Osteocyte (in vitro differentiated cells): ENCODE measurements at places on chromosomes 3 and 15. TPM values are rescaled to one million over a fixed set of nuclear protein-coding genes. Genes with fewer than 3 reads are reported as not detected.
A peak's percentile ranks its signal among the peaks of the same experiment; 100 is the strongest.

- H3K27ac ChIP-seq = no peak overlapping the region
- H3K36me3 ChIP-seq = peaks cover 38% of the 10 kb centered on the region
- H3K4me3 ChIP-seq = no peak overlapping the region
- no peaks in the 10 kb centered on the region for H3K27me3 ChIP-seq
- no peak for DNase-seq
Observed at GRCh38 chr3:30693470-30694120, 87.2 kb downstream of the TGFBR2 start.

DNA sequence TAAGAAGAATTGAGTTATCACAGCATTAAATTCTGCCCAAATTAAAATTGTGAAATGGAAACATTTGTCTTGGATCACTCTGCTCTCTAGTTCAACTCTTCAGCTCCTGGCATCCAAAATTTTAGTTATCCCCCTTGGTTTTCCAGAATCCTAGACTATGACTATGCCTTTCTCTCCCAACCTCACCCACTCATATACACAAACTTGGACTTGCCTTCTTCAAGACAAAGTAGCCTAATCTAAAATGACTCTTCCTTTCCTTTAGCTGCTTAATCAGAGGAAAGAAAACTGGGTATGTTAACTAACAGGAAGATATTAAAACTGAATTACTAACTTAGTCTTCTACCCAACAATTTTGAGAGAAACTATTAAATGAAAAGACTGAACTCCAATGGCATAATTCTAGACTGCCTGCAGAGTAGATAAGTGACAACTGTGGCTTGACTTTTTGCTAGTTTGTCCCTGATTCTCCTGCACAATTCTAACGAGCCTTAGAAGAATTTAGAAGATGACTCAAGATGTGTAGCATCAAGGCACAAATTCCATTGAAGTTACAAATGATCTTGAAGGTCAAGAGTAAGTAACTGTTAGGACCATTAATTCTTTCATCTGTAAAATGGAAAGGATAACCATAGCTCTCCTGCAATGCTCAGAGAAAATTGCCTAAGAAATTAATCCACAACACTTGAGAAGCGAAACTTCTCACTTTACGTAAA lies 5.2 kb upstream of the GOLIM4 start:
- H3K27ac ChIP-seq = no peak overlapping the region
- H3K27me3 ChIP-seq = peaks cover 17% of the 10 kb centered on the region
- H3K4me1 ChIP-seq = peaks cover 6% of the 10 kb centered on the region
- DNase-seq = no peak

- DNase-seq = no peak
- peak overlapping the region; percentile 71 for H3K4me3 ChIP-seq
- no peaks in the 10 kb centered on the region for H3K36me3 ChIP-seq
- H3K27me3 ChIP-seq = no peaks in the 10 kb centered on the region
- peaks cover 44% of the 10 kb centered on the region for H3K4me1 ChIP-seq
Observed at GRCh38 chr15:45458746-45459403, 63.7 kb downstream of the SLC30A4 start.

DNA sequence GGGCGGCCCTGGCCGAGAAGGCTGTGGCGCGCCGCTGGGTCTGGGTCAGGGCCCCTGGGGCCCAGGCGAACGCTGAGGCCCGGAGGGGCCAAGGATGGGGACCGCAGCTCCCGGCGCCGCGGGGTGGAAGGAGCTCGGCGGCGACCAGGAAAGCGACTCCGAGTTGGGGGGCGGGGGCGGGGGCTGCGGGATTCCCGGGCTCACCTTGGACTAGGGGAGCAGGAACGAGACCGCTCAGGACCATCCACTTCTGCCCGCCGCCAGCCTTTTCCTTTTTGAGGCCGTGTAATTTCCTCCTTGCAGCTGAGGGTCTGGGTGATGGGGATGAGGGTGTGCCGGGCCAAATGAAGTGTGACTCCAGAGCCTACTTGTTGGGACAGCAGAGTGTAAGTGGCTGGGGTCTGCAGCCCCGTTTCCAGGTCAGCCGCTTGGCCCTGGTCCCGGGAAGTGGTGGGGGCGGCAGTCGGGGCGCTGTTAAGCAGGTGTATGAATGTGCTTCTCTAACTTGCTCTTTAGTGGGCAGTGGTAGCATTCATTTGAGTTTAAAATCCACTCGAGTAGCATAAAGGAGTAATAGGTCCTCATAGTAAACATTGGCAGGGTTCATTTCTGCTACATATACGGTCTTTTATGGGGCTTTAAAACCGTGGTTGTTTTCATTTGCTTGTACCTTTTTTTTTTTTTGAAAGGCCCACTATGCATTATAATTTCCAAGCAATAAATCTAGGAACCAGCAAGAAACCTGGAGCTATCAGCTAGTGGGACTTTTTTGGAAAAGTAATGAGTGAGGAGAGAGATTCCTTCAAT lies 717 bp downstream of the PXK start:
- H3K4me1 ChIP-seq = peaks cover 52% of the 10 kb centered on the region
- peak overlapping the region; percentile 98 for H3K27ac ChIP-seq
- H3K36me3 ChIP-seq = peaks cover 2% of the 10 kb centered on the region
- no peak for DNase-seq

- no peaks in the 10 kb centered on the region for H3K36me3 ChIP-seq
- no peak overlapping the region for H3K27ac ChIP-seq
- peaks cover 3% of the 10 kb centered on the region for H3K27me3 ChIP-seq
- no peak for DNase-seq
Observed at GRCh38 chr3:9167222-9167621, 82.2 kb downstream of the SRGAP3 start.

DNA sequence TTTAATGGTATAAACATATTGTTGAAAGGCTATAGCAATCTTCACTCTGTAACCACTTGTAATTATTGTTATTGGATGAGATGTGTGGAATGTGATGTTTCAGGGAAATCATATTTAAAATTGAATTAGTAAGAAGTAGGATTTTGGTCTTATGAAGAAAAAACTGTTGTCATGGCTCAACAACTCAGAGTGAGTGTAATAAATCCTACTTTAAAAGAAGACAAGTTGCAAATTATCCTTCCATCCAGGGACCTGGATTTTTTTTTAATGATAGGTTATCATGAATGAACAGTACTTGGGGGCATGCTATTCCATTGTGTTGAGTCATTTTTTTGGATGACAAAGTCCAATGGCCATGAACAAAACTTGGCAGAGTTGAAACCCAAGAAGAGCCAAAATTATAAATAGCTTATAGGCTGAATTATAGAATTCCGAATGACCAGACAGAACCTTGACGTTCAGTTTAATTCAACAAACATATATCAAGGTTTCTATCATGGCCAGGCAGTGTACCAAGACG lies 625.5 kb upstream of the ZNF717 start:
- H3K27ac ChIP-seq = no peak overlapping the region
- no peaks in the 10 kb centered on the region for H3K4me1 ChIP-seq
- no peak for DNase-seq
- no peaks in the 10 kb centered on the region for H3K36me3 ChIP-seq

DNA sequence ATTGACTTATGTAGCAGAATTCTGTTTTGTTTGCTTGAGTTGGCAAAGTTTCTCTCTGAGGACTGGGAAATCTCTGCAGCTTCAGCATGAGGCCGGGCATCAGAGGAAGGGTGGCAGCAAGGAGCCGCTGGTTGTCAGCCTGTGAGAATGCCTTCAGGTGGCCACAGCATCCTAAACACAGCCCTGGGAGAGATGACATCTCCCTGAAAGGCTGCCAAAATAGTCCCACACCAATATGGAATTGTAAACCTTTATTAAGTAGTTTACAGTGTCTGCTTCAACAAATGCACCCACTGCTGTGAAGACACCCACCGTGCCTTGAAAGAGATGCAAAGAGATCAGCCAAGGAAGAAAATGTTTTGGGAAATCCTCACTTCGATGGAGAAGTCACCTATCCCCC lies 609.7 kb upstream of the ARRDC4 start:
- H3K4me1 ChIP-seq = no peaks in the 10 kb centered on the region
- no peaks in the 10 kb centered on the region for H3K36me3 ChIP-seq
- no peak overlapping the region for H3K27ac ChIP-seq
- no peak overlapping the region for H3K4me3 ChIP-seq
- DNase-seq = no peak

DNA sequence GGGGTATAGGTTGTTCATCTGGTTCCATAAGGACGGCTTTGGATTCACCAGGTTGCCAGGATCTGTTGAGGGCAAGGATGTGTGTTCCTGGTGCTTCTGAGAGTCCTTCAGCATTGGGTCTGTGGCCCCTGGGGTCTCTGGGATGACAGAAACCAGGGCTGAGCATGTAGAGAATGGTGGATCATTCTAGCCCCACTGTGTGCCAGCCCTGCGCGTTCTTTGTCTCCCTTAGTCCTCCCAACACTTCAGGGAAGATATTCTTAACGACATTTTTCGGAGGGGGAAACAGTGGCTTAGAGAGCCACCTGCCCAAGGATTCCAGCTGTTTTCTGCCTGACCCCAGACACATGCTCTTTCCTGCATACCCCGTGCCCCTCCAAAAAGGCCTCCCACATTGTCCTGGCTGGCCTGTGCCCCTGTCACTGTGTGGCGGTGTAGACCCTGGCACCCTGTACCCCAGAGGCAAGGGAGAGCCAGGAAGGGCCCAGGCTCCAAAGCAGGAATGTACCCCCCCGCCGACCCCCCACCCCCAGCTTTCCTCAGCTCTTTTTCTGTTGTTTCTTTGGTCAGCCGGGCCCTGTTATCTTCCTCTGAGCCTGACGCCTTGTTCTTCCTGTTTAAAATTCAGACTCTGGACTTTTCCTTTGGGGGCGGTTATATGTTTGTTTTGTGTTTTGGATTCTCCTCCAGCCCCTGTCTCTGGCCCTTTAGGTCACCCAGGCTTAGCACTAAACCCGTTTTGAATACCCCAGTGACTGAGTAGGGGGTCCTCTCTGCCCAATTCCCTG lies 57.8 kb upstream of the SMAD6 start:
- no peak overlapping the region for H3K4me3 ChIP-seq
- no peaks in the 10 kb centered on the region for H3K36me3 ChIP-seq
- no peak for DNase-seq
- peak overlapping the region; percentile 3 for H3K27ac ChIP-seq
- H3K4me1 ChIP-seq = peaks cover 23% of the 10 kb centered on the region

DNA sequence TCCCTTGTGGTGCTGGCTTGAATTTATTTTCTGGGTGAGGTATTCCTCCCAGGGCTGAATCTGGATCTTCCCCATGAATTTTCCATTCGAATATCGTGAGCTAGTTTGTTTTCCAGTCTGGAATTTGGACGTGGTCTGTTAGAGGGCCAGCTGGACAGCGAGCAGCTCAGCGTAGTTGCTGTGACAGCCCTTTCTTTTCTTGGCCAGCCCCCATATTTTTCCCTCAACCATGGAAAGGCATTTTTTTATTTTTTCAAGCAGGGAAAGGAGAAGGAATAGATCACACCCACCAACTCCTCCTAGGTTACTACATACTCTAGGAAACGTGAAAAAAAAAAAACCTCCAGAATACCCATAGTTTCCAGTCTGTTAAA lies 152.0 kb downstream of the KLHL25 start:
- no peaks in the 10 kb centered on the region for H3K27me3 ChIP-seq
- peaks cover 40% of the 10 kb centered on the region for H3K36me3 ChIP-seq
- peaks cover 33% of the 10 kb centered on the region for H3K4me1 ChIP-seq
- no peak for DNase-seq
- H3K4me3 ChIP-seq = no peak overlapping the region

DNA sequence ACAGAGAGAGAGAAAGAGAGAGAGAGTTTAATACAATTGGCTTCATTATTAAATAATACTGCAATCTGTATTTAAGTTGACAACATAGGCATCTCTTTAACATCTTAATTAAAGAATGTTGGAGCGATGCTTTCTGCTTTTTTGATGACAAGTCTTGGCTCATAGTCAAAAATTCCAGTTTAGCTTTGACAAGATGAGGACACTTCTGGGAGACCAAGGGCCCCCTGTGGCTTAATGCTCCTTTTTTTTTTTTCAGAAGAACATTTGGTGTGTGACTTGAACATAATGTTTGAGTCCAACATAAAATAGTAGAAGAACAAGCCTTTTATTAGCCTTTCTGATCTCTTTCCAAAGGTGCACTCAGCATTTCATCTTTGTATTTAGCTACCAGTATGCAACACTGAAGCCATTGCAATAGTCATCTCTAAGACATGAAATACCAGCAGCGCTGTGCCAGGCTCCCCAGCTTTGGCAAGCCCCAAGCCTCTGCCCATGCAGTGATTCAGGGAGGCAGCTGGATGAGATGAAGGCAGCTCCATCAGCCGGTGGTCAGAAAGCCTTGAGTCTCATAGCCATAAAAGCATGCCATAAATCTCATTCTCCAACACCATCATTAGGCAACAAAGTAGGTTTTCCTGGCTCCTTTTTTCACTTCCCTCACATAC lies 349.4 kb upstream of the SEMA6D start:
- no peak for DNase-seq
- no peaks in the 10 kb centered on the region for H3K27me3 ChIP-seq
- no peaks in the 10 kb centered on the region for H3K36me3 ChIP-seq
- H3K4me1 ChIP-seq = no peaks in the 10 kb centered on the region
- H3K27ac ChIP-seq = no peak overlapping the region

DNA sequence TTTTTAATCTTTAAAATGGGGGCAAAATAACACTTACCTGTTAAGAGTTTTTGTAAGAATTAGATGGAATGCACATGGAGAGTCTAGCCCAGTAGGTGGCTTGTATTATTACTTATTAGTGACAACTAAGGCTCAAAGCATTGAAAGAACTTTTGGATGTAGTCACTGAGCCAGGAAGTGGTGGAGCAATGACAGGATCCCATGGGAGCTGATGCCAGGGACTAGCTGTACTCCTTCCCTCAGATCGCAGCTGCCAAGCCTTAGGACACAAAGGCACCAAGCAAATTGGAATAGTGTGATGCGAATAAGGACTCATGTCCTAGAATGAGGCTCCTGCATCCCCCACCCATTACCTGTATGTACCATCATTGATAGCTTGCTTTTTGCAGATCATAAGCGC lies 370.4 kb upstream of the RGMA start:
- no peak overlapping the region for H3K27ac ChIP-seq
- no peak for DNase-seq
- H3K4me1 ChIP-seq = no peaks in the 10 kb centered on the region
- no peaks in the 10 kb centered on the region for H3K27me3 ChIP-seq

- peaks cover 9% of the 10 kb centered on the region for H3K36me3 ChIP-seq
- no peak overlapping the region for H3K27ac ChIP-seq
- H3K4me1 ChIP-seq = peaks cover 32% of the 10 kb centered on the region
- no peaks in the 10 kb centered on the region for H3K27me3 ChIP-seq
- no peak for DNase-seq
- no peak overlapping the region for H3K4me3 ChIP-seq
Observed at GRCh38 chr15:74808840-74809229, 3.8 kb upstream of the LMAN1L start.

- H3K4me1 ChIP-seq = no peaks in the 10 kb centered on the region
- no peaks in the 10 kb centered on the region for H3K27me3 ChIP-seq
- H3K4me3 ChIP-seq = no peak overlapping the region
- no peak for DNase-seq
- no peak overlapping the region for H3K27ac ChIP-seq
Observed at GRCh38 chr3:94294806-94295205, 231.9 kb downstream of the NSUN3 start.

- H3K4me3 ChIP-seq = no peak overlapping the region
- no peak overlapping the region for H3K27ac ChIP-seq
- H3K4me1 ChIP-seq = peaks cover 26% of the 10 kb centered on the region
- no peak for DNase-seq
- H3K27me3 ChIP-seq = no peaks in the 10 kb centered on the region
- no peaks in the 10 kb centered on the region for H3K36me3 ChIP-seq
Observed at GRCh38 chr3:149252272-149252671, 30.6 kb upstream of the CP start.

- no peak overlapping the region for H3K27ac ChIP-seq
- H3K4me3 ChIP-seq = no peak overlapping the region
- peaks cover 2% of the 10 kb centered on the region for H3K36me3 ChIP-seq
- H3K4me1 ChIP-seq = peaks cover 21% of the 10 kb centered on the region
Observed at GRCh38 chr3:135982922-135983581, 17.5 kb downstream of the PPP2R3A start.

ITIH3 gene
- total RNA-seq = 0.59 and 0.78 TPM in 2 replicates

CILP gene
- 0.19 TPM in 1 of 2 replicates, not detected in the other for total RNA-seq

GATM gene
- total RNA-seq = not detected in 2 replicates

ABHD10 gene
- total RNA-seq = 24.3 and 25.5 TPM in 2 replicates

MAGEL2 gene
- 1.4 and 1.5 TPM in 2 replicates for total RNA-seq

AHSG gene
- total RNA-seq = not detected in 2 replicates

DGKG gene
- 0.18 TPM in 1 of 2 replicates, not detected in the other for total RNA-seq

TP63 gene
- total RNA-seq = 0.16 and 0.29 TPM in 2 replicates

GOLGA8T gene
- total RNA-seq = 0.94 TPM in 1 of 2 replicates, not detected in the other

SLC9C1 gene
- not detected in 2 replicates for total RNA-seq
